Chondrocyte (in vitro differentiated cells): ENCODE measurements at places on chromosomes 5 and 9.

DNA sequence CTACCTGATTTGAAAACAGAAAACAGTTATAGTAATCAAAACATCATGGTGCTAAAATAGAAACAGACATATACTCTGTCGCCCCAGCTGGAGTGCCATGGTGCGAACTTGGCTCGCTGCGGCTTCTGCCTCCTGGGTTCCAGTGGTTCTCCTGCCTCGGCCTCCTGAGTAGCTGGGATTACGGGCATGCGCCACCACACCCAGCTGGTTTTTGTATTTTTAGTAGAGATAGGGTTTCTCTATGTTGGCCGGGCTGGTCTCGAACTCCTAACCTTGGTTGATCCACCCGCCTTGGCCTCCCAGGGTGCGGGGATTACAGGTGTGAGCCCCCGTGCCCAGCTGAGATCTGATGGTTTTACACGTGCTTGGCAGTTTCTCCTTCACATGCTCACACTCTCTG lies 495.9 kb downstream of the ANXA1 start:
- no peak for DNase-seq

DNA sequence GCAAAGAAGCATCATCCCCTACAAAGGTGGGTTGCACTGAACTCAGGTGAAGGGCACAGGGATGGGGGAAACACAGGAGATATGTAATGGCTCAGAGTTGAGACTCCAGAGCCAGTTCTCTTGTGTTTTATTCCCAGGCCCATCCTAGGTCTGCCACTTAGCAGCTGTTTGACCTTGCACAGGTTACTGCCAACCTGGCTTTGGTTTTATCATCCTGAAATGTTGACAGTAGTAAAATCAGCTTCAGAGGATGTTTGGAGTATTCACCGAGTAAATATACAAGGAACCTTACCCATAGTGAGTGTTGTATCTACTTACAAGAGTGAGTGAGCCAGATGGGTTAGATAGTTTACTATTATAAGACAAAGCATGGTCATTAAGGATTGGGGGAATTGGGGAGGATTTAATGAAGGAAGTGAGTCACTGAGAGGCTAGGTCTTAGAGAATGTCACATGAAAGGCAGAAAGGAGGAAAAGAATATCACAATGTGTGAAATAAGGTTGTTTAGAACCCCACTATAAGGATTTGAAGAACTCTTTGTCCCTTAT lies 141.3 kb downstream of the MAN2A1 start:
- DNase-seq: no peak

DNA sequence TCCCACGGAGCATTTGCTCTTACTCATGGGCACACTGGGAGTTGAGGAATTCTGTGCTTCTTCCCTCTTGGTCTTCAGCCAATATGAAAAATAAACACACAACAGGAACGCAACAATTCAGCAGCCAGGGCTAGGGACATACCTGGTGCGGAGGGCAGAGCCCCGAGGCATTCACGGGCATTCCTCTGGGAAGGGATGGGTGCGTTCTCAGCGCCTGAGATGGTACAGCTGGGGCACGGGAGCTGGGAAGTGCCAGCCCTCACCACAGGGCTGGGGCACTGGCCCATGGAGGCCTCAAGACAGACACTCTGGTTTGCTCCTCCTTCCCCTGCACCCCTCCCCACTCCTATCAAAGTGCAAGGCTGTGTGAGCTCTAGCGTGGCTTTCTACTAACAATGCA lies 2.1 kb downstream of the SLC6A3 start:
- DNase-seq: peak; percentile 66

DNA sequence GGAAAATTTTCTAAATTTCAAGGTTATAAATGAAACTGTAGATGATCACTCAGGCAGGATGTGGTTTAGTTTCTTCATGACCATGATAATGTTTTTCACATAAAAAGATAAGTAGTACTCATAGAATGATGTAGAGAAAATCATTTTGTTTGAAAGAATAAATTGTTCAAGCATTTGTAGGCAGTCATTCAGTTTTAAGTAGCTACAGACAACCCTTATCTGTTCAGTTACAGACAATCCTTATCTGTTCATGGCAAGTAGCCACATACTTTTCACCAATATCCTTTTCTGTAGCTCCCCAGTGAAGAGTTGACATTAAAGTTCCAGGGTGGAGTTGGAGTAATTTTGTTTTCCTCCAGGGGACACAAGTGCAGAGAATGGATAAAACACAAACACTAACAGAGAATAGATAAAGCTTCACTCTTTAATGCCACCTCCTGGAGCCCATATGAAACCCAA lies 278.1 kb upstream of the TNC start:
- DNase-seq: no peak
